ENCODE measurements at places on chromosomes 3 and 15.

- no peak for DNase-seq
Measured at GRCh38 chr3:167992381-167992780, 103.3 kb downstream of the GOLIM4 start.

GRCh38 chr3:11392014-11392859, 120.0 kb downstream of the ATG7 start:
- no peak for DNase-seq

- DNase-seq: no peak
Measured at GRCh38 chr3:127749787-127750225, 72.5 kb downstream of the MGLL start.

GRCh38 chr15:81835731-81836130, 210.1 kb downstream of the MEX3B start:
- DNase-seq: no peak

GRCh38 chr3:143118630-143119008, 952 bp upstream of the CHST2 start:
- no peak for DNase-seq

GRCh38 chr15:89630260-89630659, 25.0 kb downstream of the KIF7 start:
- no peak for DNase-seq

DNA sequence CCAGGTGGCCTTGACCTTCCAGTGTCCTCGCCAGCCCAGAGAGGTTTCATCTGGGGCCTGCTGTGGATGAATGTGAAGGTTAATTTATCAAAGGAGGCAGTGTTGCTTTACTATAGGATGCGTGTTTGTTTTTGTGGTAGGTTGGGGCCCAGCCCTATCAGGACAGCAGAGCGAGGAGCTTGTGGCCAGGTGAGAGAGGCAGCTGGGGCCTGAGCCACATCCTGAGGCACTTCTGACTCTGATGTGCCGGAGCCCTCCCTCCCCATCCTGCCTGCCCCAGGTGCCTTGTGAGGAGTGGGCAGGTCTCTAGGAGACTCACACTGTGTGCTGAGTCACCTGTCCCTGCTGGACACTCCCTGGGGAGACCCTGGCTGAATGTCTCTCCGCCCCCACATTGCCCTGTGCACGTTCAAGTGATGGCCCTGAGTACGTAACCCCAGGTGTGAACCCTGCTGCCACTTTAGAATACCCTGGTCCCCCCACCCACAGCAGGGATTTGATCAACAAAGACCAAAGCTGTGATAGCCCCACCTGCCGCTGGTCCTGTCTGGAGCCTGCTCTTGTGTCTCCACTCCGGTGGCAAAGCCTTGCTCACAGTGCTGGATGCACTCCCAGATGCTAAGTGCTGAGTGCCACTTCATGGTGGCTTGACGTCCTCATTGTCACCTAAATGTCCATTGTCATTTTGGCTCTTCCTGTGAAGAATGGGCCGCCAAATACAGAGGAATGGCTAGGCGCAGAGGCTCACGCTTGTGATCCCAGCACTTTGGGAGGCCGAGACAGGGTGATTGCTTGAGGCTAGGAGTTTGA, 16.0 kb downstream of the FBLN2 start:
- DNase-seq: no peak

DNA sequence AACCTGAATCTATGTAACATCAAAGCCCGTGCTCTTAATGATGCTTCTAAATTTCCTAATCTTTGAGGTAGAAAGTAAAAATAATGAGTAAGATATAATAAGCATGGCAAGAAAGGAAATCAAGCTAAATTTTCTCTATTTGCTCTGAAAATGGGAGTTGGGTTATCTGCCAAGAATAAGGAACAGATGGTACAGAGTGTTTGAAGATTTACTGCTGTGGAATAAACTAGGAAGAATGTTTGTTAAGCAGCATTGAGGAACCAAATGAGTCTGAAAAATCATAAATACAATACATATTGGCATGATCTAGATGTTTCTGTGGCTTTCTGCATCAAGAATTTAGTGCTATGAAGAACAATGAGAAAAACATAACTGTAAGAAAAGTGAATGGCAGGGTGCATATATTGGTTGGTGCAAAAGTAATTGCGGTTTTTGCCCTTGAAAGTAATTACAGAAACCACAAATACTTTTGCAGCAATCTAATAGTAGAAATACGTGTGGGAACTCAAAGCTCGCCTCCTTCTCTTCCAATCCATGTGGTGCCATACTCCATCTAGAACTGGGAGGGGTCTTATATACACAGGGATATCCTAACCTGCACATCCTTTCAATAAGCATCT, 87.6 kb downstream of the SUCNR1 start:
- no peak for DNase-seq

DNA sequence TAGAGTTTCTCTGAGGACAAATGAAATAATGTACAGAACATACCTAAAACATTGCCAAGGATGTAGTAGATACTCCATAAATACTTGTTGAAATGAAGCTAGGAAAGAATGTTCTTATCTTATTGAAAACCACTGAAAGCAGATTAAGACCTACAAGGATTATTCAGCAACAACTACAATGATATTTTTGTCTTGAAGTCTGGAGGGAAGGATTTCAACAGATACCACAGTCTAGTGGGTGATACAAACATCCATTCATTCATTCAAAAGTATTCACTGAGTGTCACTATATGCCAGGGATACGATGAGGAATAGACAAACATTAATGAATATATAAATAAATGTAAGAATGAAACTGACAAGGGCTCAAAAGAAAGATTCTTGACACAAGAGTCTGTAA, 74.7 kb upstream of the THBS1 start:
- no peak for DNase-seq

DNA sequence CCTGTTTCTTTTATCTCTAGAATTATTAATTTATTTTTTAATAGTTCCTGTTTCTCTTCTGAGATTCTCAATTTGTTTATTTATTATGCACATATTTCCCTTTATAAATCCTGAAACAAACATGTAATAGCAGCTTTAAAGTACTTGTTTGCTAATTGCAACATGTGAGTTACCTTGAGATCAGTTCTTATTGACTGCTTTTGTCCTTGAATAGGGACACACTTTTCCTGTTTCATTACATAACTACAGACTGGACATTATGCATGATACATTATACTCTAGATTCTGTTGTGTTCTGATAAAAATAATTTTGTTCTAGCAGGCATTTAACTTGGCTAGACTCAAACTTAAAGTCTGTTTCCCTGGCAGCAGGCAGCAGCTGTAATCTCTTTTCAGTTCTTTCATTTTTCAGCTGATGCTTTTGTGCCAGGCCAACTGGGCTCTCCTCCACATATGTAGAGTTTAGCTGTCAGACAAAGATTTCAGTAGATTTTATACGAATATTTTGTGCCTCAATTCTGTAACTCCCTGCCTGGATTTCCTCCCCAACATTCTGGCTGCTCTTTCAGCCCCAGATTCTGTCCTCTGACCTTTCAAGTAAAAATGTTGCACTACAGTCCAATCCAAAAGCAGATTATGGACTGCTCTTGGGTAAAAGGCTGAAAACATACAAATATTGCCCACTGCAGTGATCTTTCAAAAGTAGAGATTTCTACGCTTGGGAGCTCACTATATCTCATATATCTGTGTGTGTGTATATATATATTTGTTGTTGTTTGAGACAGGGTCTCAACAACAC, 41.9 kb downstream of the PCOLCE2 start:
- DNase-seq: no peak

- no peak for DNase-seq
Measured at GRCh38 chr3:126021702-126022101, 52.7 kb downstream of the ROPN1B start.

GRCh38 chr3:53170325-53171063, 9.5 kb downstream of the PRKCD start:
- DNase-seq: no peak

DNA sequence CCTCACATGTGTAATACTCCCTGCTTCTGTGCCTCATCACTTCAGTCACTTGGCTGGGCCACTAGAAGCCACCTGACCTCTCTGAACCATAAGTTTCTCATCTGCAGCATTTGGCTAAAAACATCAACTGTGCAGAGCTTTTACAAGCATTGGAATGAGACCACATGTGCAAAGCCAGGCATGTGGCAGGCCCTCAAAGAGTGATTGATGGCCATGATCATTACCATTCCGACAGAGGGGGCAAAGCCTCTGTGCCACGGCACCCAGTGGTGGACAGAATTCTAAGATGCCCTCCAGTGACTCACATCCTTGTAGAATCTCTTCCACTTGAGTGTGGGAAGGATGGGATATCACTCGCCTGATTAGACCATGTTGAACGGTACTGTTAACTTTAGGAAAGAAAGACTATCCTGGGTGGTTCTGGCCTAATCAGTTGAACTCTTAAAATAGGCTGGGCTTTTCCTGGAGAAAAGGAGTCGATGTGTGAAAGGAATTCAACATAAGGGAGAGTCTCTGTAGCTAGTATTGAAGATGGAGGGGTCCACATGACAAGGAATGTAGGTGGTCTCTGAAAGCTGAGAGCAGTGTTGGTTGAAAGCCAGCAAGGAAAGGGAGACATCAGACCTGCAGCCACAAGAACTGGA, 13.5 kb downstream of the CDCP1 start:
- no peak for DNase-seq

DNA sequence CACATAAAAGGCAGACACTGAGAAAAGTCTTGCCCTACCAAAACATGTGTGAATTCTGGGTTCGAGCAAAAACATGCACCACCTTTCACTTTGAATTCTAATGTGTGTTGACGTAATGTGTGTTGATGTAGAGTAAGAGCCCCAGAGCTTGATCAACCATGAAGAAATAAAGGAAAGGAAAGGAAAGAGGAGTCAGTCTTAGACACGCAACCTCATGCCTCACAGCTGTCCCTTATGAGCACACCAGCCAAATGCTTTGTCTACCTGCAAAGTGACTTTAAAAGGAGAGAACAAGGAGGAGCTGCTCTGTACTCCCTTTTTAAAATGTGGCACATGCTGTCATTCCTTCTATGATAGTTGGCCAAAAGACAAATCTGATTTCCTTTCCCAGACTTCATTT, 80.8 kb downstream of the RFTN1 start:
- no peak for DNase-seq

GRCh38 chr3:98328933-98329332, 24.7 kb upstream of the OR5K4 start:
- DNase-seq: no peak

GRCh38 chr3:74435631-74436030, 178.8 kb downstream of the CNTN3 start:
- DNase-seq: no peak

DNA sequence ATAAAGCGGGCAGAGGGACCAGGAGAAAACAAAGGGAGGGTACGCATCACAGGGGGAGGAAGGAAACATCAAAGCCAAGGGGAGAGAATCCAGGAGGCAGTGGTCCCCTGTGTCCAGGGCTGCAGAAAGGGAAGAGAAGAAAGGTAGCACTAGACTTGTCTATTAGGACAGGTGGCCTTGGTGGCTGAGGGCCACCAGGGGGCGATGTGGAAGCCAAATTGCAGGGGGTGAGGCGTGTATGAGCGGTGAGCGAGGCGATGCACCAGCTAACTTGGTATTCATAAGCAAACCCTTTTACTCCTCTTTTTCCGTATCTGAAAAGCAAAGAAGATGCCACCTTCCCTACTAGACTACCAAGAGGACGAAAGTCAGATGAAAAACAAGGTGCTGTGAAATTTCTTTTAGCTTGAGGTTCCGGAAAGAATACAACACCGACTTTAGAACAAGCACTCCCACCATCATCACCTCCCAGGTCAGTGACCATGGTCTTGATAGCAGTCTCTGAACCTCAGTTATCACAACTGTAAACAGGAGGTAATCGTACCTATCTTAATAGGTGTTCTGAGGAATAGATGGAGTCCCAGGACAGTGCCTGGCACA, 654.4 kb upstream of the ADAMTS9 start:
- DNase-seq: no peak

- no peak for DNase-seq
Measured at GRCh38 chr3:12285003-12285555, 3.8 kb upstream of the PPARG start.

- DNase-seq: no peak
Measured at GRCh38 chr3:53009826-53010539, 35.9 kb downstream of the SFMBT1 start.

DNA sequence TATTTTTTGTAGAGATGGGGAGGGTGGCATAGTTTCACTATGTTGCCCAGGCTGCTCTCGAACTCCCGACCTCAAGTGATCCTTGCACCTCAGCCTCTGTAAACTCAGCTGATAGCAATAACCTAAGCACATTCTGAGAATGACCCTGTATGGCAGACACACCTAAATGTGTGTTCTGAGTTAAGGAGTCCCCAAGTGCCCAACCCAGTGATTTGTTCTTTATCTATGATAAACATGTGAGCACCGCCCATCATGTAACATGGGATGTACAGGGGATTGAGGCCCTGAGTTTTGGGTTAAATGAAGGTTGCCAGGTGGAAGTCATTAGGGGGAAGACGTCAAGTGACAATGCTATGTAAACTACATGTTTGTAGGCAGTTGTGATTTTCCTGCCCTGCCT, 5.7 kb downstream of the NCEH1 start:
- DNase-seq: no peak

GRCh38 chr15:59933607-59934006, 70.5 kb upstream of the FOXB1 start:
- no peak for DNase-seq

- DNase-seq: no peak
Measured at GRCh38 chr3:56822501-56822900, 20.8 kb upstream of the ARHGEF3 start.

DNA sequence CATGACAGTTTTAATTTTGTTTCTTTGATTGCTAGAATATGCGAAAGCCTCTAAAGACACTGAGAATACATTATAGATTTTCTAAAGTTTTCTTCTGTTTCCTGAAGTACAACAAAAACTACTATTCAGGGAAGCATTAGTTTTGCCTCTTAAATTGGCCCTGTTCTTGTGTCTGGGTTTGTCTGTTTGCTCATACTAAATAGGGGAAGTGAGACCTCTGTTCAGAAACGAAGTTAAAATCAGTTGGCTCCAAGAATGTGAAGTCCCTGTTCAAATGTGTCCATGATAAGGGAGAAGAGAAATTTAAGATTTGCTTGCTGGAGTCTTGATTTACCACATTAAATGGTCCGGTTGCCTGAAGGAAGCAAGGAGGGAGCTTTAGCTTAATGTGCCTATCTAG, 327.3 kb upstream of the GBE1 start:
- DNase-seq: no peak

- no peak for DNase-seq
Measured at GRCh38 chr15:56351353-56351752, 13.9 kb upstream of the TEX9 start.

- DNase-seq: no peak
Measured at GRCh38 chr3:187799942-187800641, 54.8 kb upstream of the BCL6 start.

GRCh38 chr15:48120745-48121144, at the start of gene SLC24A5:
SLC24A5 (plus strand) TSS chr15:48120990; CDS start chr15:48121045, 55 bp downstream.
- no peak for DNase-seq

GRCh38 chr3:87361956-87362355, 85.6 kb upstream of the POU1F1 start:
- DNase-seq: no peak

GRCh38 chr3:15439476-15439875, 12.1 kb downstream of the EAF1 start:
- DNase-seq: no peak

DNA sequence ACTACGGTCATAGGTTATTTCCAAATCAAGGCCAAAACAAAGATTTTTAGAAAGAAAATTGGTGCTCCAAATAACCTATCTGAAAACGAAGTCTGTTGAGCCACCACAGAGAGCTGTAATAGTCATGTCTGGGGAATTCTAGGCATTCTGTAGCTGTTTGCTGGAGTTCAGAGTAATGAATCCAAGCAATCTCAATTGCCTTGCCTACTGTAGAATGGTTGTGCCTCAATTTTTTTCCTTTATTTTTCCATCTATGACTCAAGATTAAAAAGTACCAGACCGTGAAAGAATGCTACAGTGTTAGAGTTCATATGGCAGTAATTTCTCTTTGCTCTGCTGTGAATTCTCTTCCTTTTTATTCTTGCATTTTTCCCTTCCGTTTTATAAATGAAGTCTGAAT, 1007.2 kb upstream of the ALCAM start:
- no peak for DNase-seq

Data from activated CD8-positive, alpha-beta memory T cell treated with anti-CD3 and anti-CD28 coated beads for 1 hour (primary cell).